ENCODE measurements at places on chromosomes 2 and 18. TPM values are rescaled to one million over a fixed set of nuclear protein-coding genes. Genes with fewer than 3 reads are reported as not detected.

The SCN9A gene
- 4.8 TPM for total RNA-seq

The CRYGC gene
- not detected for total RNA-seq

The PROM2 gene
- total RNA-seq = not detected

The RASGRP3 gene
- 0.44 TPM for total RNA-seq

The HTR2B gene
- not detected for total RNA-seq

The SNTG2 gene
- not detected for total RNA-seq

The XDH gene
- 0.96 TPM for total RNA-seq
